Activated T-cell treated with anti-CD3 and anti-CD28 coated beads for 48 hours (primary cell): ENCODE measurements at places on chromosomes 12 and 14.
A peak's percentile ranks its signal among the peaks of the same experiment; 100 is the strongest.

DNA sequence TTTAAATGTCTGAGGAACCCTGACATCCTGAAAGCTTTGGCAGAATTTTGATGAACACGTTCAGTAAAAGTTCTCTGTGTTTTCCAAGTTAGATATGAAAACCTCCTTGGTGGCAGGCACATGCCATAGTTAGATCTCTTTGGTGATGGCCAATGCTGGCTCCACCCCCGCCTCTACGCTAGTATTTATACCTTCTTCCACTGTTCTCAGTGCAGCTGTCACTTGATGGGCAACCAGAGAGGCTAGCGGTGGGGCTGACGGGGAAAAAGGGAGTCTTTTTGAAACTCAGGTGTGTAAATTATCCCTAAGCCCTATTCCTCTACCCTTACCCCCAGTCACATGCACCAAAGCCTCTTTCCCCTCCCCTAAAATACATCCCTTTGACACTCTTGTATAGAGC, 32.1 kb downstream of the PPP1R36 start:
- no peak for DNase-seq

GRCh38 chr12:132243596-132244310, 85.6 kb downstream of the GALNT9 start:
- no peak for DNase-seq

DNA sequence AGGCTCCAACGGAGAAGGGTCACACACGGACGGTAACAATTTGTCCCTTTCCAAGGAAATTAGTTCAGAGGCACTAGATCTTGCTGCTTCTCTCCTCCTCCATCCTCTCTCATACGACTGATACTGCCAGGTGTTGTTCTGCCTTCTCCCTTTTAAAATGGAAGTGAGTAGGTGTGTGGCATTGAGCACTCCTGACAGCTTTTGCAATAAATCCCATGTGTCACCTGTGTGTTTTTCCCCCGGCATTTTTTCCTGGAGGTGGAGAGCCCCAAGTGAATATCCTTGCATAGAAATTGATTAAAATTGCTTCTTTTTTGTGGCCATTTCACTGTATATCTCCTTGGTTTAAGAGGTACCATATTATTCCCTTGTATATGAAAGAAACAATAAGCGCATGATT, 26.2 kb upstream of the AKAP5 start:
- DNase-seq = no peak

GRCh38 chr12:77486872-77487271, 343.8 kb upstream of the NAV3 start:
- DNase-seq = no peak

- DNase-seq = no peak
Observed at GRCh38 chr12:132100306-132101065, 43.6 kb downstream of the DDX51 start.

- no peak for DNase-seq
Observed at GRCh38 chr12:117038919-117039318, 60.3 kb downstream of the TESC start.

DNA sequence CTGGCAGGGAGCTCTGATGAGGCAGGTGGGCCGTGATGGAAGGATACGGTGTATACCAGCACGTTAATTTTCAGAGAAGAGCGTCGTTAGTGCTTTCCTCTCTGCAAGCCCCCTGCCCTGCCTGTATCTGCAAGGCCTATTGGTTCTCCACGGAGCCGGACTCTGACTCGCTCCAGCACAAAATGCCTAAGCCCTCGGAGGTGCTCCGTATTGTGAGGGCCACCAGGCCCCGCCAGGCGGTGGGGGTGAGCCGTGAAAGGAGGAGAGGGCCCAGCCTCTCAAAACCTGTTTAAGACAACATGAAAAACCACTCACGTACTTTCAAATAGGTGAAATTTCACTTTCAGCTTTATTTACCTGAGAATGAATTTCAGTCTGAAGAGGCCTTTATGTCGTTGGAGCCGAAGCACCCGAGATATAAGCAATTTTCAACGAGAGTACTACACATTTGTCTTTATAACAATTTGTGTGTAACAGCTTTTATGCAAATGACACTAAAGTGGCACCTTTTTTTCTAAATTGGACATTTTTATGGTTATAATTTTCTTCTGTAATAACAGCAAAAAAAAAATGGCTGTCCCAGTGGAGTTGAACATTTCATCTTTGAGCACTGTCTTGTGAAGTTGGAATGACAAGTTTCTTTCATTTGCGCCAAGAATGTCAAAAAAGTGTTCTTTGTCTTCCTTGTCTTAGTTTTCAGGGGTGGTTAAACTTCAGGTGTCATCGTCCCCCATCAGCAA, 749.5 kb downstream of the VRK1 start:
- DNase-seq = no peak

DNA sequence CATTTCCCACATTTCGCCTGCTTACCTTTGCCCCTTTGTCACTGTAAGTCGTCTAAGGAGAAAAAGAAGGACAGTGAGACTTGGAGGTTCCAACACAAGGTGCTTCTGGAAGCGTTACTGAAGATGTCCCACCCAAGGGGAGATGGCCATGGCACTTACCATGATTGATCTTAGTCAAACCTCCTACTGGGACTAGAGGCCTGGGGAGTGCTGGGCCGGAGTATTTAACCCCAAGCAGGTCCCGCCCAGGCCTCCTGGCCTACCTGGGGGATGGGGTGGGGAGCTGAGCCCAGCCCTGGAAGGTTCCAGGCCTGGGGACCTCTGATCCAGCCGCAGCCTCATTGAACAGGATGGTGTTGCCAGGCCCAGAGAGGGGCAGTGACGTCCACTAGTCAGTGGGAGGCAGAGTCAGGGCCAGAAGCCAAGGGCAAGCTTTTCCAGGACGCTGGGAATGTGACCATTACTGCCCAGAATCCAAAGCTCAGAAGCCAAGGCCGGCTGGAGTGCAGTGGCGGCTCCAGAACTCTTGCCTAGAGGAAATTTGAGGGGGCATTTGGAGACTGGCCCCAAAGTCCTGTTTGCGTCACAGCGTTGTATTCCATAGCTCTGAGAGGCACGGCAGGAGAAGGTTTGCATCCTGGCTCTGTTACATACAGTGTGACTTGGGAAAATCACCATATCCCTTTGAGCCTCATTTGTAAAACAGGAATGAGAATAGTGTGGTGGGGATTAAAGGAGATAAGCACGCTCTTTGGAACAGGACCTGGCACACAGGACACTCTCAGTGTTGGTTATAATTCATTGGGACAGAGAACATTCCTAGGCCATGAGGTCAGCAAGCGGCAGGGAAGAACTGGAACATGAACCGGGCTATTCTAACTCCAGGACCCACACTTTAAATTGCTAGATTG, at the start of gene HPD:
TSS of gene HPD (minus strand) at position 198 of the 911 bp plus-strand sequence. CDS start at position 162, 36 bp downstream.
- no peak for DNase-seq

GRCh38 chr12:101782273-101782731, 43.0 kb upstream of the SYCP3 start:
- no peak for DNase-seq

DNA sequence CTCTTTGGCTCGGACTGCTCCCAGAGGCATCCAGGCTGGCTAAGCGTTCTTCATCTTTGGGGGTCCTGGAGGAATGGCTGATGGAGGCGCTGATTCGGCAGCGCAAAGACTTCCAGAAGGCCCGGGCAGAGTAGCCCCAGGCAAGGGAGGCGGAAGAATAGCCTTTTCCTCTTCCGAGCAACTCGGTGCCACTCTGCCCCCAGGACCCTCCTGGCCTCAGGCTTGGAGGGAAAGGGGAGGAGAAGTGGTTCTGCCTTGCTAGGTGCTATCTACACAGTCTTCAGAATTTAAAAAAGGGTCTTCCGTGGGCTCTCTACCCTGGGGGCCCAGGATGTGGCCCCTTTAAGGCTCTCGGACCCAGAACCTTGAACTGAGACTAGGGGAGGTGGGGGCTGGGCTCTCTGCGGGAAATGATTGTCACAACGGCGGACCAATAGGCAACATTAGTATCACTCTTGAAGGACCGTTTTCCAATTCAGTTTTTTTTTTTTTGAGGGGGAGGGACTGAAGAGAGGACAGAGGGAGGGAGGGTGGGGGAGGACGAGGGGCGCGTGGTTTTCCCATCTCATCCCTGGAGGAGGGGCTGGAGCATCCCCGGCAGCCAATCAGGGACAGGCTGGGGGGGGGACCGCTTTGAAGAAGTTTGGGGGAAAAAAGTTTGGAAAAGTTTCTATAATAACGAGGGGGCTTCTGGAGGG, at the start of gene NFATC4:
TSS of gene NFATC4 (plus strand) at position 671 of the 698 bp plus-strand sequence. CDS start 157 bp downstream, outside the sequence.
- peak; percentile 15 for DNase-seq

DNA sequence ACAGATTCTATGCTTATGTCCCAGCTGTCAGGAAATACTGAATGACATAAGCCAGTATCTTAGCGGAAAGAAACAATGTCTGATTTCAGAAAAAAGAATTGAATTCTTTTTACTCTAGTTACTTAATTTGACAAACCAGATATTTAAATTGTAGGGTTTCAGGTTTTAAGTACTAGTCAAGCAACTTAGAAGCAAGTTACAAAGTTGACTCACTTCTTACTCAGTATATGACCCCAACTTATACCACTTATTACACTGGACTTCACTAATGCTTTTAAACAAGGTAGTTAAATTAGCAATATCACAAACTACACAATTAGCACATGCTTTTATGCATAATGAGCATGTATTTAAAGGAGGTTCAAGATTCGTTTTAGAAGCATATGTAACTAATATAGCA, 7.1 kb downstream of the GMFB start:
- DNase-seq = no peak

- DNase-seq = no peak
Observed at GRCh38 chr12:28216016-28216415, 25.8 kb downstream of the CCDC91 start.

DNA sequence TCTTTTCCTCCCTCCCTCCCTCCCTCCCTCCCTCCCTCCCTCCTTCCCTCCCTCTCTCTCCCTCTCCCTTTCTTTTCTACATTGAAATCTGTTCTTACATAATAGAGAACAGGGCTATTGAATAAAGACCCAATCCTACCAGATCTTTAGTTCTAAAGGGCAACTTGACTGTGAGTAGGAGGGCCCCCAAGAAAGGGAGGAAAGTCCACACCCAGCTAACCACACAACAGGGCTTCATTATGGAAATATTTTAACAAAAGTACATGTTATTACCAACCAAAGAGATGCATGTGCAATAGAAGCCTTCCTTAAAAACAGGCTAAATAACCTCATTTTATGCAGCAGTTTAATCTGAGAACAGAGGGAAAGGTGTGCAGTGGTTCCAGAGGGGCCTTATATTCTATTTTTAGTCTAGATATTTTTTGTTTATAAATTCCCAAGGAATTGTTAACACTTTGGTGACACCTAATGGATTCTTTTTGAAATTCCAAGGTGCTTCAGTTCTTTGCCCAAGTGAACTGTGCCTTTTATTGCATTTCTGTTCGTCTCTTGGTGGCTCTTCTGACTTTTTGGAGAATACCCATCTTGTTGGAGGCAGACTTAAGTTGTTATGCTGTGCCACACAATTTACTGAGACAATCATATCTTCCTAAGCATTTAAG, 63.0 kb downstream of the GNS start:
- DNase-seq = no peak

GRCh38 chr14:100108840-100109593, 43.8 kb downstream of the EVL start:
- DNase-seq = no peak

DNA sequence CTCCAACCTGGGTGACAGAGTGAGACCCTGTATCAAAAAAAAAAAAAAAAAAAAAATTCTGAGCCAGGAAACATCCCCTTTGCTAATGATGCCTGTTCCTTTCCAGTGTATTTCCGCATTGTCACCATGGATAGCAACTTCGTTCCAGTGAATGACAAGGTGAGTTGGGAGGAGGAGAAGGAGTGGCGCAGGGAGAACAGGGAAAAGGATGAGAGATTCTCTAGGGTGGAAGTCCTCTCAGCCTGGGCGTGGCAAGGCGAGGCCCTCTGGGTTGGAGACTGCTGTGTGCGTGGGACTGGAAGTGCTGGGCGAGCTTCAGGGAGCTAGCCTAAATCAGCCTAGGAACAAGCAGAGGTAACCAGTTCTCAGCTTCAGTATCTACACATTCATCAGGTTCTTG, 7.2 kb downstream of the A2ML1 start:
- DNase-seq = no peak

DNA sequence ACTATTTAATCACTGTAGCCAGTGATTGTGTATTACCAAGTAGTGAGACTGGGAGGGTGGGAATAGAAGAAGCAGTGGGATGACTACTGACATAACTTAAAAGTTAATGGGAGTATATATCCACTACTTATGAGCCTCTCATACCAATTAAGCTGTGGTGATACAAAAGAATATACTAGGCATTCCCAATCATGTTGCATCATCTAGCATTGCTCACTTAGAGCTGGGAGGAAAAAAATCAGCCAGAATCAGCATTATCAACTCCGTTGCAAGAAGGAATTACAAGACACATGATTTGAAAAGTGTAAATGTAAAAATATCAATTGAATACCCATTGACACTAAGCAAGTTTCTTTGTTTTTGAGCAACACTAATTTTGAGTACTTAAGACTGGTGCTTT, 745 bp upstream of the PPP1R36 start:
- no peak for DNase-seq

DNA sequence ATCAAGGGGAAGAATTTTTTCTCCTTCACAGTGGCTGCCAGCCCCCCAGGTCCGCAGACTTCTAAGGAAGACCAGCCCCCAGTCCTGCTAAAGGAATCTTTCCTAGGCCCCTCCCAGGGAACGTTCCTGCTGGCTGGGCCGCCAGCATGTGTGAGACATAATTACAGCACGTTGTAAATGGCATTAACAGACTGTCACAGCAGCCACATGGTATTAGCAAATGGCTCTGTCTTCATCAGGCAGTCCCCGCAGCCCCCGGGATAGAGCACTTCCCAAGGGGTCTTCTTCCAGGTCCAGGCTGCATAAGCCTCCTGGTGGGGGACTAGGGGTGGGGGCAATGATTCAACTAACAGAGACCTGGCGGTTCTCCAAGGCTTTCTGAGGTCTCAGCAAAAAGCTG, 34.9 kb upstream of the FAM222A start:
- no peak for DNase-seq

GRCh38 chr12:79055926-79056674, 191.5 kb downstream of the SYT1 start:
- DNase-seq = no peak

DNA sequence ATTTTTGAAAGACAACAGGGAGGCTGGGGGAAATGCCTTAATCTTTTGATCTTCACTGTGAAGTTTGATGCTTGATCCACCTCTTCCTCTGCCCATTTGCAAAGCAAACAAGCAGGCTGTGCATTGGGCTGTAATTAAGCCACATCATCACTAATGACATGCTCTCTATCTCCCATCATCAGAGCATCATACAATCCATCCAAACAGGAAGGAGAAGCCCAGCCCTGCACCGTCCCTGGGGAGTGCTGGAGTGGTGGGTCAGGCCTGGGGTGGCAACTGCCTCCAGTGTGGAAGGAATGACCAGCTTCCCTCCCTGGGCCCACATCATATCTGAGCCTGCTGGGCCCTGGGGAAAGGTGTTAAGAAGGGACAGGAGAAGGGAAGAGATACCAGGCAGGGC, 6.9 kb upstream of the KRT74 start:
- DNase-seq = no peak

GRCh38 chr12:95326445-95326844, 108.8 kb downstream of the VEZT start:
- DNase-seq = no peak

- no peak for DNase-seq
Observed at GRCh38 chr14:32217301-32217700, 14.2 kb upstream of the RNU6-8 start.
